ENCODE measurements at places on chromosomes 1 and 21.

DNA sequence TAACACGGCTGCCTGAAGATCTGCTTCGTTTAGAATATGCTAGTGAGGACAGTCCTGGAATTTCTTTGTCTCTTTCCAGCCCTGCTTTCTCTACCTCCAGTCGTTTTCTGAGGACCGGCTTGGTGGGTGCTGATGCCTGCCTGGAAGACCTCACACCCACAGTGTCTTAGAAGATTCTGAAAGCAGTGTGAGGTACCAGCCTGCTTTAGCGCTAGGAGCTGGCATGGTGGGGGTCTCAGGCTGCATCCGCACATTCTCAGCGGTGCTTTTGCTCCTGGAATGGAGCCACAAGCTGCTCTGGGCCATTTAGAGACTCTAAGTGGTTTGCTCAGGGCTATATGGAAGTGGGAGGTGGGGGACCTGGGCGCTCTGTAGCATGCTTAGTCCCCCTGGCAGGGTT is 61.4 kb downstream of the CD247 start:
- DNase-seq = no peak

GRCh38 chr1:22210636-22211035 is 67.7 kb upstream of the WNT4 start:
- no peak for DNase-seq

DNA sequence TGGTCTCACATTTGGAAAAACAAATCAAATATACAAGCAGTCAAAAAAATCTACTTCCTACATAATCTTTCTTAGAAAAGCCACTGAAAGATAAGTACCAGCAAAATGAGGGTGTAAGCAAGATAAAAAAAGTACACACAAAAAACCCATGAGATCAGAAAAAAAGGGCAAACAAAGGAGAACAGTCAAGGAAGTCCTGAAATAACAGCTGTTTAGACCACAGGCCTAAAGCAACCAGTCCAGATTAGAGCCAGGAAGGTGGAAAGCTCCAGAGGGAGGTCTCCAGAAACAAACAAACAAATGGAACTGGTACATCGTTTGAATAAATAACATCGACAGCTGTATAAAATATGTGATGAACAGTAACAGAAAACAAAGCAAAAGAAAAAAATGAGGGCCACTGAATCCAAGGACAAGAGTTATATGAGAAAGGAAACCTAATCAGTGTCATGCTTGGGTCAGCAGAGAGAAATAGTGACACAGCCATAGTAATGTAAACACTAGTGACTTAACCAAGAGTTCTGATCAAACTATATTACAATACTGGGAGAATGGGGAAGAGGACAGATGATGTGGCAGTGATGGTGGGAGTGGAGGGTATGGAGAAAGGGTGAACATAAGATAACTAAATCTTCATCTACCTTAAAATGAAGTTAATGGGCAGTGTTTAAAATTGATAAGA is 67.5 kb downstream of the NVL start:
- no peak for DNase-seq

- no peak for DNase-seq
Measured at GRCh38 chr1:153438599-153438998, 21.9 kb downstream of the S100A7 start.

DNA sequence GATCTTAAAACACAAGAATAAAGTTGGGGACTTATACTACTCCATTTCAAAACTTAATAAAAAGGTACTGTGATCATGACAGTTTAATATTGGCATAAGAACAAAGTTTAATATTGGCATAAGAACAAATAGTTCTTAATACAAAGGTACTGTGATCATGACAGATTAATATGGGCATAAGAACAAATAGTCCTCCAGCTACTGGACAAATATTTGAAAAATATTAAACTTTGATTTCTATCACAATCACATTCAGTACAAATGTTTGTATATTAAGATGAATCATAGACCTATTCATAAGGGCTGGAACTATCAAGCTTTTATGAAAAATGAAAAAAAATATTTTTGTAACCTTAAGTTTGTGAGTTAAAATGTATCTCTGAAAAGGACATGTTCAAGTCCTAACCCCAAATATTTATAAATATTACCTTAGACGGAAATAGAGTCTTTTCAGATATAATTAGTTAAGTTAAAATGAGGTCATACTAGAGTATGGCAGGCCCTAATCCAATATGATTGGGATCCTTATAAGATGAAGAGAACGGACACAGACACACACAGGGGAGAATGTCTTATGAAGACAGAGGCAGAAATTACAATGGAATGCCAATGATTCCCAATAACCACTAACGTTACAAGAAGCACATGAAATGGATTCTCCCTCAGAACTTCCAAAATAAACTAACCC is 79.1 kb upstream of the RGS1 start:
- no peak for DNase-seq

DNA sequence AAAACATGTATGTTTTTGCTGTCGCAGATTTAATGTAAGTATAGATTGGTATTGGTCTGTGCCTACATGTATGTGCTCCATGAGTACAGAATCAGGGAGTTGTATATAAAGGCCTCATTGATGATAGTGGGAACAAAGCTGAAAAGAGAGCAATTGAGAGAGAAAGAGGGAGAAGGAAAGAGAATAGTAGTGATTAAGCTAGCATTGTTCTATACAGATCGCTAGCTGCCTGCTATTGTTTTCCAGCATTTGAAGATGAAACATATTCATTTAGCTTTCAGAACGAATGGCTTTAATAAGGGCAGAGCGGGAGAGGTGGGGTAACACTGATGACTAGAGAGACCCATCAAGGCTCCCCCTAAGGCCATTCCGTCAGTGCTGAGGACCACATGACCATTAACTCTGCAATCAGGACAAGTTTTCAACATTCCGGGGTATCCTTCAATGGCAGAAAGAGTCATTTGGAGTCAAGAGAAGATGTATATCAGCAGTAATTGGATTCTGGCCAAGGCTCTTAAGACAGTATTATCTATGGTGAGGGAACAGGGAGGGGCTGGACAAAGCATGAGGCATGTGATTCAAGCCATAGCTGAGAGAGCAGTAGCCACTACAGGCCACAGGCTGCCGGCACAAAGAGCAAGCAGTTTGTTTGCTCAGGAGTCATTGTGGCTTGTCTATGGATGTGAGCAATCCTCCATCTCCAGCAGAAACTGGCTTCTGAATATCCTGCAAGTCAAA is 176.5 kb downstream of the PBX1 start:
- DNase-seq = peak; percentile 66

DNA sequence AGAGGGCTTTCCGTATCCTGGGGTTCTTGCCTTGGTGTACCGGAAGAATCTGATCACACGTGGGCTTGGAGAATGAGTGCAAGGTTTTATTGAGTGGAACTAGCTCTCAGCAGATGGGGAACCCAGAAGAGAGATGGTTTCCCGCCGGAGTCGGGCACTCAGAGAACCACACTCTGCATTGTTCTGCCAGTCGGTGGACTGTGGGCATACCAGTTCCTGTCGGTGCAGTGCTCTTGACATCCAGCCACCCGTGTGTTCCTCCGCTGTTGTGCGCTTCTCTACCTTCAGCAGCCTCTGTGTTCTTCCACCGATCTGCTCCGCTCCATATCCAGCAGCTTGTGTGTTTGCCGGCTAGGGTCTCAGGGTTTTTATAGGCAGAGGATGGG is 10.8 kb upstream of the PPIE start:
- no peak for DNase-seq

DNA sequence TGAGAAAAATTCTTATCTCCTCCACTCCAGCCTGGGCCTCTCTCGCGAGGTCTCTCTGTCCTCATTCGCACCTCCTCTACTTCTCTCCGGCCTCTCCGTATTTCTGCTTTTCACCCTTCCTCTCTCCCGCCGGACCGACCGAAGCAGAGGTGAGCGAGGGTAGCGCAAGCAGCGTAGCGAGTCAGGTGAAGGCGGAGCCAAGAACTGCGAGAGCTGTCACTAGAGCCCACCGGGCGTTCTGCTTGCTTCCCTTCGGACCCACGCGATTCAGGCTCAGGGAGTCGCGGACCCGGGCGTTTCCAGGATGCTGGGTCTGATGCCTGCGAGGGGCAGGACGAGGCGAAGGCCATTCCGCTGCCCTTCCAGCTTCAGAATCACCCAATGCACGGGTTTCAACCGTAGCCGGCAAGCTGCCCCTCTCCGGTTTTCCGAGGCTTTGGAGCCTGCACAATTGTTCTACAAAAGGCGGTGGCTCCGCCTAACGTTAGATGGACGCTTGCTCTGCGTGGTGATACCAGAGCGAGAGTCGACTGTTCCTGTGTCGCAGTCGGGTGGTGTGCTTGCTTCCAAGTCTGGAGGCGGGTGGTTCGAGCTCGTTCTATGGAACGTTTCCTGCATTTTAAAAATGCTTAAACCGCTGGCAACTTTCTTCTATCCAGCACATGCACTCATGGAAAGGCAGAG is 310.2 kb downstream of the FAM72C start:
- no peak for DNase-seq

DNA sequence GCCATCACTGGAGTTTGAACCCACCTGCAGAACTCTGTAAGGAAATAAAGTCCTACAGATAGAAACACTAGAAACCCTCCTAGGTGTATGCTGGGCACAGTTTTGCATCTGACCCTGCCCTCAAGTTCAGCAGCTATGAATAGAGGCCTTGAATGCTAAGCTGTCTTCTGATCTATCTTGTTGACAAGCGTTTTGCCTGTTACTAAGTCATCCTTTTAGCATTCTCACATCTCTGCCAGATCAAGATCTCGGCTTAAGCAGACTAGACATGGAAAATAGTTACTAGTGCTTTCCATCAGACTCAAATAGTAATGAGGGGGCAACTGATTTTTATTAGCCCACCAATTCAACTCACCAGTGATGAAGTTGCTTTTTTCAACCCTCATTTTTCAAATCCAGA is 10.5 kb downstream of the TBX15 start:
- DNase-seq = no peak

DNA sequence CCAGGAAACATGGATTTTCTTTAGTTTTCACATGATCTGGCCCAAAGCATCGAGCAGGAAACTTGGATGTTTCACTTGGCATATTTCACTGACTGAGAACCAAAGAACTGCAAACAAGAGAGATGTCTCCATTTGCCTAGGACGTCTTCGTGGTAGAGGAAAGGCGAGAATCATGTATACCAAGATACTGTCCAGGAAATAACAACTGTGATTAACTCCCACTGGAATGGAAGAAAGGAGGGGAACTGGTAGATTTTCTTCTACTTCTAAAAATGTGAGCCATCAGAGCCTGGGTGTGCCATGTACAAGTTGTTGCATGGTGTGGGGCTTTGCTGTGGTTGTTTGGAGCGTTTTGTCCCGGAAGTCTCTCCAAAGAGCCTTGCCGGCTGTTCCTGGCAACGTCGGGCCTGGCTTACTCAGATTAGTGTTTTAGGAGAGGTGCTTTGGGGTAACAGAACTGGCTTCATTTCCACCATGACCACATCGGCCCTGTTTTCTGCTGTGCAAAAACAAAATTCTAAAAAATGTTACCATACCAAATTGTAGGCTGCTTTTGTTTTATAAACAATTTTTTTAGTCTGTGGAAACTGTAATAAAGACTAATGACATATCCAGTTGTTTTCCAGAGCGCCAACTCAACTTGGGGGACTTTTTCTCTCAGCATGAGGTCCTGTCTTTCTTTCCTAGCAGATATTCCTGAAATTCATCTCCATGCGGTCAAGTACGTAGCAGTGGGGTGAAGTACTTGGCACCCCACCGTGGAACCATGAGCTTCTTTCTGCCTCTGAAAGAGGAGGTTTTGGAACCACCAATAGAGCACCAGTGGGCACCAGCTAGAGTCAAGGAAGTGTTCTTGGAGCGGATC is 118.3 kb downstream of the TM2D1 start:
- no peak for DNase-seq

DNA sequence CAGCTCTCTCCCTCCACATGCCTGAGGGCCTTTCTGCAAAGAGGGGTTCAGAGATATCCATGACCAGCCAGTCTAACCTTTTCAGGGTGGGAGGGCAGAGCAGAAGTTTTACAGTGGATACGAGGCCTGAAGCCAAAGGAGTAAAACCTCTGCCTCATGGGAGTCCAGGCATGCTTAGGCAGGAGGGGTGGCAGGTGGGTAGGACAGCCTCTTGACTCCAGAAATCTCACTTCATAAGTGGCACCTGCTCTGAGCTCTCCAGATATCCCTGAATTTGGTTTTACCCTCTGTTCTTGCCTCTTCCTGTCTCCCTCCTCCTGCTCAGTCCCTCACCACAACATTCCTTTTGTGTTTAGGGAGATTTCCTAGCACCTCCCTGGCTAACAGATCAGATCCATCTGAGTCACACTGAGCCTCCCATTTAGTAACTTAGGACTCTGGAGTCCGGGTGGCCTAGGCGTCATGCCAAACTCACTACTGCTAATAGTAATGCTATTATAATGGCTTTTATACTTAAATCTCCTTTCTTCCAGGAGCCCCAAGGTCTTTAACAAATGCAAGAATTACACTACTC is 201.0 kb downstream of the HS2ST1 start:
- DNase-seq = peak; percentile 75

DNA sequence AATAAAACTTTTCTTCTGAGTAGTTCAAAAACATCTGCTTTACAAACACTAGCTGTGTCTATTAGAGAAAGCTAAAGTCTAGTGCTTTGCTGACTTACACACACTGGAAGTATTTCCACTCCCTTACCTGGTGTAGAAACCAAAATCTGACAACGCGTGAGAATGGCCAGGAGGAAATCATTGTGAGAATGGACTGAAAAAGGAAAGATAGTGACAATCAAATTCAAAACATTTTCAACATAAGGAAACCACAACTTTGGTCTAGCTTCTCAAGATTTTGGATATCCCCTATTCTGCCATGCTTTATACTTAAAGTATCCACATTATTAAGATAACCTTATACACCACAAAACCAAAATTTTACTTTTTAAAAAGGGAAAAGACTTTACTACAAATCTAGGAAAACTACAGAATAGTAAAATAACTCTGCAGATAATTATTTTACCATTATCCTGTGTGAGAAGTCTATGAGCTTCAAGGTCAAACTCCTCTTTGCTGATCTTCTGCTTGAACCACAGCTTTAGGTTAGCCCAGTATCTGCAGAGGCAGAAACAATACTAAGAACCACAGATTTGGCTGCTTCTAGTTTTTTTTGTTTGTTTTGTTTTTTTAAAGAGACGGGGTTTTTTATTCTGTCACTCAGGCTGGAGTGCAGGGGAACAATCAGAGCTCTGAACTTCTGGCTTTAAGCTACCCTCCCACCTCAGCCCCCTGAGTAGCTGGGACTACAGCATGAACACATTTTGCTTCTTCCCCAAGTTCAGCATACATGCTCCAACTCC is 6.6 kb downstream of the TADA1 start:
- no peak for DNase-seq

- DNase-seq = no peak
Measured at GRCh38 chr1:92993581-92993980, 32.3 kb upstream of the DIPK1A start.

DNA sequence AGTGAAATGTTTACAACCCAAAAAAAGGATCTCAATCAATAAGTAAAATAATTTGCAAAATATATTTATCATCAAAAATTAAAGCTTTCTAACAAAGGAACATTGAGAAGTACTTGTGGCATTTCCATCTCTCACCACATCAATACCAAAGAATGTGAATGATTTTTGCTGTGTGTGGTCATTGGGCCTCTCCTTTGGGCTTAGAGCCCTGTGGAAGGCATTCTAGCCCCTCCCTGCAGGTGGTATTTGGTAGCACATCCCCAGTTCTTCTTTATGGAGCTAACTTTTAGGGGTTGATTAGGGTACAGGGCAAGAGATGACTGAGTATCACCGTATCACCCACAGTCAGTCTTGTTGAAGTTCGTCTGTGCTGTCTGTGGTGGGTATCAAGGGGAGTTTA is 294.1 kb upstream of the SGIP1 start:
- DNase-seq = no peak
